ENCODE measurements at places on chromosomes 1 and 21. TPM values are rescaled to one million over a fixed set of nuclear protein-coding genes. Genes with fewer than 3 reads are reported as not detected.

The HES3 gene
- total RNA-seq, result not detected

The TGFB2 gene
- 6.1 TPM for total RNA-seq

DNA sequence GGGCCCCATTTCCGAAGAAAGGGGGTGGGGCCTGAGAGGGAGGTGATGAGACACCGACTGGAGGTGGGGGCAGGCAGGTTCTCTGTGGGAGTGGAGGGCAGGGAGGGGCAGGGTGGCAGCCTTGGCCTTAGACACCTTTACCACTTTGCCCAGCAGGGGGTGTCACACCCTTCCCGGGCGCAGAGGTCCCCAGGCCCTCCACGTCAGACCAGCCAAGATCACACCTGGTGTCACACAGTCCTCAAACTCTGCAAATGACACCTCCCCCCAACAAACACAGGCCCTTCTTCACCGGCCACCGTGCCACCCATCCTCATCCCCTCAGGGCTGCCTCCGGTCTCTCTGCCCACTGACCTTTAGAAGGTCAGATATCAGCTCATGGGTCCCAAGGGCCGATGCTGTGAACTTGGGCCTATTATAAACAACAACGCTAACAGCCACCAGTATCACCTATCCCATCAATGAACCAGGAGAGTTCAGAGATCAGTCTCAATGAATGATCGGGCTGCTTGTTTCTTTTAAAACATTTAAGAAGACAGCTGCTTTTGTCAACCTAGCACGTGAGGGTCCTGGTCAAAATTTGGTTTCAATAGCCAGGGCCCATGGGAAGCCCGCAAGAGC, 103.9 kb downstream of the CASZ1 start:
- DNase-seq, result peak; percentile 43

The KRTAP7-1 gene
- total RNA-seq, result not detected

DNA sequence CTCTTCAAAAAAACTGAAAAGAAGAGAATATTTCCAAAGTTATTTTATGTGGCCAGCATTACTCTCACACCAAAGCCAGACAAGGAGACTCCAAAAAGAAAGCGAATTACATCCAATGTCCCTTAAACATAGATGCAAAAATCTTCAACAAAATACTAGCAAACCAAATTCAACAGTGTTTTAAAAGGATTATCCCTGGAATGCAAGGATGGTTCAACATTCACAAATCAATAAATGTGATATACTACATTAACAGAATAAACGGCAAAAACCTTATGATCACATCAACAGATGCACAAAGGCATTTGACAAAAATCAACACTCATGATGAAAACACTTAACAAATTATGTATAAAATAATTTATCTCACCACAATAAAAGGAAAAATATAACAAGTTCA, 207.8 kb downstream of the DENND1B start:
- DNase-seq, result no peak

The HNRNPCL2 gene
- total RNA-seq, result not detected

The PYGO2 gene
- 7.4 TPM for total RNA-seq

The FCRL4 gene
- total RNA-seq, result not detected

GRCh38 chr1:40027647-40028046, 12.9 kb upstream of the CAP1 start:
- no peak for DNase-seq

The STXBP3 gene
- 30.0 TPM for total RNA-seq

GRCh38 chr1:155086856-155087535, 8.4 kb downstream of the EFNA3 start:
- no peak for DNase-seq

The CELA3A gene
- not detected for total RNA-seq

DNA sequence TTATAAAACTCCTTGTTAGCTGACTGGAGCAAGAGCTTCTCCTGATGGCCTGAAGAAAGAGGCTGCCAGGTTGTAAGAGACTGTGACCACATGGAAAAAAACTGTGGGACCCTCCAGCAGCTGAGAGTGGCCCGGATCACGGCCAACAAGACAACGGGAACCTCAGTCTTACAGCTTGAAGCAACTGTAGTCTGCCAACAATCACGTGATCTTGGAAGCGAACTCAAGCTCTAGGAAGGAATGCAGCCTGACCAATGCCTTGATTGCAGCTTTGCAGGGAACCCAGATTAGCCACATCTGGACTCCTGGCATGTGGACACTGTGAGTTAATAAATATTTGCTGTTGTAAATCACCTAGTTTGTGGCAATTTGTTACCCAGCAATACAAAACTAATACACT, 442.6 kb upstream of the PRMT6 start:
- no peak for DNase-seq

GRCh38 chr1:56814205-56814604, 5.0 kb downstream of the FYB2 start:
- no peak for DNase-seq

The UTS2 gene
- total RNA-seq, result 0.26 TPM

The CERS2 gene
- 82.9 TPM for total RNA-seq

GRCh38 chr1:157505481-157506272, 46.6 kb downstream of the FCRL5 start:
- DNase-seq, result peak; percentile 57

The SELL gene
- total RNA-seq, result not detected

GRCh38 chr1:42214447-42214871, 49.9 kb upstream of the GUCA2A start:
- peak; percentile 79 for DNase-seq

The ZNF670 gene
- total RNA-seq, result 4.5 TPM

- DNase-seq, result peak; percentile 49
Observed at GRCh38 chr1:59124166-59124565, 172.7 kb upstream of the FGGY start.

The SEMA6C gene
- 0.38 TPM for total RNA-seq

DNA sequence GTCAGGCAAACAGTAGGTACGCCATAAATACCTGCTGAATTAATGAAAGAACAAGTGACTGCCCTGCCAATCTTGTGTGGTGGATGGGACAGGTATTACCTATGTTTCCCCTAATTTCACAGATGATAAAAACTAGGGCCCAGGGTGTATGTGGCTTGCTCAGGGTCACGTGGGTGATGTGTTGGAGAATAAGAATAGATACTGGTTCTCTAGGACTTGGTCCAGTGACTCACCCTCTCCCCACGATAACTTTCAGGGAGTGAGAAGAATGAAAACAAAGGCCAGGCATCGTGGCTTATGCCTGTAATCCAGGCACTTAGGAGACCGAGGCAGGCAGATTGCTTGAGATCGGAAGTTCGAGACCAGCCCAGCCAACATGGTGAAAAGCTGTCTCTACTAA, 26.7 kb downstream of the SLC26A9 start:
- no peak for DNase-seq

The OTUD3 gene
- total RNA-seq, result 9.2 TPM

The TLCD4 gene
- total RNA-seq, result 0.53 TPM

DNA sequence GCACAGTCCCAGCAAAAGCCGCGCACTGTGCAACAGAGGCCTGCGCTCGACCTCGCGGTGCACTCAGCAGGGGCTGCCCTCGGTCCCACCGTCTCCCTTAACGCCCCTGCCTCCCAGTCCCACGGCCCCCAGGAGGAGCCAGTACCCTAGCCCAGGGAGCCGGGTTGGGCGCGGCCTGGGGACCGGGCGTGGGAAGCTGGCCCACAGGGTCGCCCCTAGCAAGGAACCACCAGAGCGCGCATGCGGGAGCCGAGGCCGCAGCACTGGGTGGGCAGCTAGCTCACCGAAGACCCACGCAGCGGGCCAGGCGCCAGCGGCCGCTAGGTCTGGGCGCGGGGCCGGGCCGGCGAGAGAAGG, 21.6 kb upstream of the ZNF678 start:
- DNase-seq, result no peak

The SLC9C2 gene
- not detected for total RNA-seq

DNA sequence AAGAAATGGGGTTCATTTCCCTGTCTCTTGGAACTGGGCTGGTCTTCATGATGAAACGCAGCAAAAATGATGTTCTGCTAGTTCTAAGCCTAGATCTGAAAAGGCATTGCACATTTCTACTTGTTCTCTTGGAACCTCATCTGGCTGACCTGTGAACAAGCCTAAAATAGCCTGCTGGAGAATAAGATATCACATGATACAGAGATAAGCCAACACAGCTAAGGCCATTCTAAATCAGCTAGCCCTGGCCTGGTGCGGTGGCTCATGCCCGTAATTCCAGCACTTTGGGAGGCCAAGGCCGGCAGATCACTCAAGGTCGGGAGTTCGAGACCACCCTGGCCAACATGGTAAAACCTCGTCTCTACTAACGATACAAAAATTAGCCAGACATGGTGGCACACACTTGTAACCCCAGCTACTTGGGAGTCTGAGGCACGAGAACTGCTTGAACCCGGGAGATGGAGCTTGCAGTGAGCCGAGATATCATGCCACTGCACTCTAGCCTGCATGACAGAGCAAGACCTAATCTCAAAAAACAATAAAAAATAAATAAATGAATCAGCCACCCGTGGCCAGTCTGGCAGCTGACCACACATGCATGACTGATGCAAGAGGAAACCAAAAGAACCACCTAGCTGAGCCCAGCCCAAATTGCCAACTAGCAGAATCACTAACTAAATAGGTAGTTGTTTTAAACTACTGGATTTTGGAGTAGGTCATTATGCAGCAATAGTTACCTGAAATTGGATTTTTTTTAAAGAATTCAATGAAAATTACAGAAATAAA, 18.0 kb downstream of the CD244 start:
- DNase-seq, result peak; percentile 35

DNA sequence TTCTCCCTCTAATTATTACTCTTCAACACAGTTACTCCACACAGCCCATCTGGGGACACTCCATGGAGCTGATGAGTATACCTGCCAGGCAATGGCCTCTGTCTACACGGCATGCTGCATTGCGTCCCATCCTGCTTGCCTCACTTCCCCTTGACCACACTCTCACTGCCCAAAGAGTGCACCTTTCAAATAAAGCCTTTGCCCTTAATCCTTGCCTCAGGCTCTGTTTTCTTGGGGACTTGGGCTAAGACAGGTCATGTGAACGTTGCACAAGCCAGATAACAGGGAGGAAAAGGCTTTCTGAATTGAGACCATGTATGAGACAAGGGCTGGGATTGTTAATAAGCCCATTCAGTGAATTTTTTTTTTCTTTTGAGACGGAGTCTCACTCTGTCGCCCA, 40.0 kb upstream of the SIM2 start:
- DNase-seq, result no peak

DNA sequence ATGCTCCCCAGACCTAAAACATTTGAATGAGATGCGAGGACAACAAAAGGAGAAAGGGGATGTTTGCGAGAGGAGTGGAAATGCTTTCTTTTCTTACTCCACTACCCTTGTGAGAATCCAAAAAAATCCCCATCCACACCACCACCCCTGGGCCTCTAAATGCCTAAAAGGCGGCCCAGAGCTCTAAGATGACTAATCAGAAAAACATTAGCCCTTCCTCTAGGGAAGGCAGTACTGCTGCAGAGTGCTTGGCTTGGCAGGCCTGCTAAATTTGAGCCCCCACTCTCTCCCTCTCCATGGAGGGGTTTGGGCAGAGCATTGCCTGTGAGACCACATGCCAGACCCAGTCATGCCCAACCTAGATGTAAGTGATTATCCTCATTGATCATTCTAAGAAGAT, 347.9 kb downstream of the USH2A start:
- no peak for DNase-seq

The OR6F1 gene
- total RNA-seq, result not detected

- DNase-seq, result peak; percentile 13
Observed at GRCh38 chr1:193311226-193311948, 125.0 kb upstream of the B3GALT2 start.

- peak; percentile 50 for DNase-seq
Observed at GRCh38 chr1:230292689-230293389, 133.3 kb downstream of the PGBD5 start.

The PLPP3 gene
- total RNA-seq, result 2.2 TPM

The GBP6 gene
- 67.2 TPM for total RNA-seq

- no peak for DNase-seq
Observed at GRCh38 chr1:41919764-41920397, 1.2 kb upstream of the HIVEP3 start.

GRCh38 chr1:87915771-87916170, 587.1 kb downstream of the LMO4 start:
- peak; percentile 25 for DNase-seq

The GLUL gene
- total RNA-seq, result 344 TPM
